Effector CD8-positive, alpha-beta T cell (primary cell): ENCODE measurements at places on chromosomes 1 and 21.

DNA sequence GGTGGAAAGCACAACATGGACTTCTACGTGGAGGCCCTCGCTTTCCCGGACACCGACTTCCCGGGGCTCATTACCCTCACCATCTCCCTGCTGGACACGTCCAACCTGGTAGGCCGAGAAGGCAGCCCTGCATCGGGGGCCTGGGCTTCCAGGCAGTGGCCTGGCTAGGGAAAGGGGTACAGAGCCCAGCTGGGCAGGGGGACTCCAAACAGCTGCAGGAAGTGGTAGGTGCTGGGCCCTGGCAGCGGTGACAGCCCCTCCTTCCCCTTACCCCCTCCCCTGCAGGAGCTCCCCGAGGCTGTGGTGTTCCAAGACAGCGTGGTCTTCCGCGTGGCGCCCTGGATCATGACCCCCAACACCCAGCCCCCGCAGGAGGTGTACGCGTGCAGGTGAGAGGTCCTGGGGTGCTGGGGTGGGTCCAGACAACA is 30.0 kb upstream of the PADI6 start:
- DNase-seq = no peak

GRCh38 chr1:50080904-50081586 is 27.7 kb upstream of the ELAVL4 start:
- no peak for DNase-seq

- peak; percentile 21 for DNase-seq
Measured at GRCh38 chr1:39098546-39099250, 72.5 kb downstream of the NDUFS5 start.

DNA sequence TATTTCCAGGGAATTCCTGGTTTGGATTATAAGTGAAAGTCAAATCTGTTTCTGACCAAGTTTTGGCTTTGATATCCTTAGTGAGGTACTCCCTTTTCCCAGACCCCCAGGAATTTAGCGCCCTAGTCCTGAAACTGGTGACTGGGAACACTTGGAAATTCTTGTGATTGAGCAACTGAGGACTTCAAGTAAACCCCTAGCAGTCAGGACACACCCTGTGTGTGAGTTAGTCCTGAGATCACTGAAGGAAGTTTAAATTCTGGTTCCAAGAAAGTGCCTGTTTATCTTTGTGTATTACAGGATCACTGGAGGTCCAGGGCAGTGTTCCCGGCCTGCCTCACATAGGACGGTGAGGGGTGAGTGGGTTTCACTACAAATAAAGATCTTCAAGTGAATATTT is 95.1 kb upstream of the F3 start:
- DNase-seq = no peak

GRCh38 chr1:2787163-2787911 is 14.2 kb downstream of the TTC34 start:
- no peak for DNase-seq
